ENCODE measurements at places on chromosomes 7 and 10. TPM values are rescaled to one million over a fixed set of nuclear protein-coding genes. Genes with fewer than 3 reads are reported as not detected.

DNA sequence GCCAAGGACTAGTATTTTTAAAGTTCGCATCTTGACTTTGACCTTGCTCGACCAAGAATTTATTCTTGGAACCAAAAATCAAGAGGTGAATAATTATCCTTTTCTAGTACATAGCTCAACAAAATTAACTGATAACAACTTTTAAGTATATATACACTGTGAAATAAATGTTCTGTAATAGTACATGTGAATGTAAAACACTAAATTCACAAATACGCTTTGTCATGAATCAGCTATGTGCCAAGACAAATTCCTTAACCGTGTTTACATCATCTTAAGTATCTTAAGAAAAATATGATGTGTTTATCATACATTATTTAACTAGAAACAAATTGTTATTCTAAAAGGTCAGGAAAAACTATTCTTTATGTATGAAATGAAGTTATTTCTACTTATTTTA lies 83.3 kb downstream of the CUL2 start:
- no peak for DNase-seq

- no peak for DNase-seq
These were observed 100.5 kb downstream of the FGFR2 start for GRCh38 chr10:121497513-121498470.

DNA sequence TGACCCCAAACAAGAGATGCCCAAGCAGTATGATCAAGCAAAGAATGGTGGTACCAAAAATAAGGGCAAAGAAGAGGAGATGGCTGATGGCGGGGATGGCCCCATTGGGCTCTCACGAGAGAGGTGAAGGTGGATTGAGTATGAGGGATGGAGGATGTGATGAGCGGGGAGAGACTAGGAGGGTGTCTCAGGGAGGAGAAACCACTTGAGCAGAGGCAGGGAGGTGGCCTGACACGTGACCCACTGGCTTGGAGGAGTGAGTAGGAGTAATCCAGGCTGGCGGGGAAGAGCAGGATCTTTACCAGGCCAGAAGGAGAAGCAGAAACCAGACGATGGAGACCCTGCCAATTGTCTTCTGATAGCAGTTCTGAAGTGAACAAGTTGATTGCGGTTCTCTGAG lies 33.3 kb upstream of the ATXN7L1 start:
- no peak for DNase-seq

- DNase-seq, result no peak
These were observed 117.3 kb upstream of the INHBA start for GRCh38 chr7:41820111-41820671.

DNA sequence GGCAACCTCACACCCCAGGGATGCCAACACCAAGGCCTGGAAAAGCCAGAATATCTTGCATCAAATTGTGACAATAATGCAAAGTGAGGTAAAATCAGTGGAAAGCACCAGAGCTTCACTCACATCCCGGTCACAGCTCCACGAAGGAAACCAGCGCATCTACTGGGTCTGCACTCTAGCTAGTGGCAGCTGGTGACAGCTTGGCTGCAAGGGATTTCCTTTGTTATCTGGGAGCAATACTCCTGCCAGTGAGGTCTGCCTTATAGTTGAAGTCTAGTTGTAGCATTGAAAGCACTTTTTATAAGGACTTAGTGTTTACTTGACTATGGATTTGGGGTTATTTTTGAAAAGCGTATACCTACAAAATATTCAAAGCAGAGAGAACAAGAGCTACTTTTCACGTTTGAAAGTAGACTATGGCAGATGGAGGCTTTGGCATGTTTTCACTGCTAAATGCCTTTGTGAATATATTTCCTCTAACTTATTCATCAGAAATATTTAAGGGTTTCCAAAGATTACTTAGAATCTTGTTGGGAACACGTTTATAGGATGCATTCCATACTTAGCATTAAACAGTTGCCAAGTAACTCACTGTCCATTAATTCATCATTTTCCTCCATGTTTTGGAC lies 26.1 kb downstream of the WDFY4 start:
- DNase-seq, result no peak

DNA sequence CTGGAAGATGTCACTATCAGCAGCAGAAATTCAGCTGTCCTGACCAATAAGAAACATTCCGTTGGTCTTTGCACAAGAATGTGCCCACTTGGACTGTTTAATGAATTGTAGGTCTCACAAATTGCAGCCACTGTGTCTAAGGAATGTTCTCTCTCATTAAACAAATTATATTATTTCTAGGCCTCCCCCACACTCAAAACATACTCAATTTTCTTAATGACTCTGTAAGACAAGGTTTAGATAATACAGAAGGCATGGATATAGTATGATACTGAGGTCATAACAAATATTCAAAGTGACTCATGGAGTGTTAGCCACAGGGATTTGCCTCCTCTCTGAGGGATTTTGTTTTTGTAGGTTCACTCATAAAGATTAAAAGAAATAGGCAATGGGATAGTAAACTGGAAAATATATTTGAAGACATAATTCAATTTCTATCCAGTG lies 197.5 kb downstream of the PTN start:
- no peak for DNase-seq

DNA sequence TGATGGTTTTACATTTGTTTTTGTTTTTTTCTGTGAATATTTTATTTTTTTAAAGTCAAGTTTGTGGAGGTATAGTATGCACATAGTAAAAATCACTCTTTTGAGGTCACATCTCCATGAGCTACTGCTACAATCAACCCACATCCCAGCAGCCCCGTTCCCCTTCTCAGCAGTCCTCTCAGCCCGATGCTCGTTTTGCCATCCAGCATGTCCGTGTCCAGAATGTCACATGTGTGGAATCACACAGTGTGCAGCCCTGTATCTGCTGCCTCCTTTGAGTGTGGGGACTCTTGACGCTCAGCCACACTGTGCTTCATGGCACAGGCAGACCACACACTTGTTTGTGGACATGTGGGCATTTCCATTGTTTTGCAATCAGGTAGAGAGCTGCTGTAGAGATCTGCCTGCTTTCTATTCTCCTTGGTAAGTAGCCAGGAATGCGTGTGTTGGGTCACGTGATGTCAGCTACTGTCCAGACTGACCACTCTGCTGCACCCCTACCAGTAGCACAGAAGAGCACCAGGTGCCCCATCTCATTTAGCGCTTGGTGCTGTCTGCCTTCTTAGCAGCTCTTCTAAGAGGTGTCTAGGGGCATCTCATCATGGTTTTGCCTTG lies 71.6 kb upstream of the CAMK2B start:
- no peak for DNase-seq

DNA sequence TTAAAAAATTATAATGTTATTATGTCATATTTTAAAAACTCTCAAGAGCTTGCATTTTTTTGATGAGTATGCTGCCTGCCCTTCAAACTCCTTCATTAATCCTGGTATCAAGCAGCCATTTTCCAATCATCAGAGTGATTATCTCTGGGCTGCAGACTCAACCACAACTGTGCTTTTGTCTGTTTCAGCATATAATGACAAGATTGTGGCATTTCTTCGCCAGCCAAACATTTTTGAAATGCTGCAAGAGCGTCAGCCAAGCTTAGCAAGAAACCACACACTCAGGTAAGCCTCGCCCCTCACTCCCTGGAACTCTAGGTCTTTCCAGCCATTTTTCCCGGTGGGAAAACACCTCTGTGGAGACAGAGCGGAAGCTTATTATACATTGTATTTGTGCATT lies 90.0 kb upstream of the STK17A start:
- DNase-seq, result no peak

GRCh38 chr10:16348891-16349290 lies 87.9 kb upstream of the PTER start:
- no peak for DNase-seq

C10orf62 gene
- 1.1 TPM for total RNA-seq

NAT16 gene
- 0.49 TPM for total RNA-seq

MMP21 gene
- total RNA-seq, result 0.14 TPM

PRPS1L1 gene
- not detected for total RNA-seq

LRRC17 gene
- total RNA-seq, result 0.76 TPM

TAS2R41 gene
- total RNA-seq, result 0.16 TPM

SKIDA1 gene
- total RNA-seq, result 0.52 TPM

TPST1 gene
- 4.3 TPM for total RNA-seq
